ENCODE measurements at places on chromosomes 12 and 14.

DNA sequence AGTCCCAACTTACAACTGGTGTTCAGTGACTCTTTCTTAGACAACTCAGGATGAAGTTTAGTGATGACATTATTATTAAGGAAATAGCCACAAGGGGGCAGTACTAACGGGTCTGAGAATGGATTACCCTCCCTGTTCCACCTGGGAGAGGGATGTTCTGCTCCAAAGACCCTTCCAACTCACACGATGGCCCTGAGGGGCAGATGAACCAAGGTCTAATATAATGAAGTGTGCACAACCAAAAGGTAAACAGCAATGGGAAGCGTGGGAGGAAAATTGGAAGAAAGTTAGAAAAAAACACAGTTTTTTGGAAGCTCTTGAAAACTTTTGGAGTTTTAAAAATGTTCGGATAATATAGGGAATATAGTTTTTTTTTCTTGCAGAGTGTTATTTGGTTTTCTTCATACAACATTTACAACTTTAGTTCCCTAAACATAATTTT lies 24.0 kb downstream of the FGF6 start:
- peaks cover 8% of the 10 kb centered on the region for H3K4me1 ChIP-seq
- no peak overlapping the region for H3K4me3 ChIP-seq
- DNase-seq, result no peak
- no peaks in the 10 kb centered on the region for H3K36me3 ChIP-seq

GRCh38 chr12:103676893-103677292 lies 89.8 kb downstream of the STAB2 start:
- no peak overlapping the region for H3K27ac ChIP-seq
- no peak for DNase-seq
- H3K4me3 ChIP-seq, result no peak overlapping the region
- H3K4me1 ChIP-seq, result no peaks in the 10 kb centered on the region
- H3K36me3 ChIP-seq, result no peaks in the 10 kb centered on the region
- no peaks in the 10 kb centered on the region for H3K27me3 ChIP-seq

- no peak overlapping the region for H3K27ac ChIP-seq
- no peak for DNase-seq
- H3K4me1 ChIP-seq, result no peaks in the 10 kb centered on the region
- peaks cover 14% of the 10 kb centered on the region for H3K27me3 ChIP-seq
- no peaks in the 10 kb centered on the region for H3K36me3 ChIP-seq
- H3K4me3 ChIP-seq, result no peak overlapping the region
These were observed 14.0 kb upstream of the BHLHE41 start for GRCh38 chr12:26138860-26139259.

- no peak overlapping the region for H3K4me3 ChIP-seq
- no peaks in the 10 kb centered on the region for H3K27me3 ChIP-seq
- no peak for DNase-seq
- no peak overlapping the region for H3K27ac ChIP-seq
- H3K4me1 ChIP-seq, result peaks cover 47% of the 10 kb centered on the region
These were observed 40.6 kb downstream of the ATF7 start for GRCh38 chr12:53585448-53586125.

DNA sequence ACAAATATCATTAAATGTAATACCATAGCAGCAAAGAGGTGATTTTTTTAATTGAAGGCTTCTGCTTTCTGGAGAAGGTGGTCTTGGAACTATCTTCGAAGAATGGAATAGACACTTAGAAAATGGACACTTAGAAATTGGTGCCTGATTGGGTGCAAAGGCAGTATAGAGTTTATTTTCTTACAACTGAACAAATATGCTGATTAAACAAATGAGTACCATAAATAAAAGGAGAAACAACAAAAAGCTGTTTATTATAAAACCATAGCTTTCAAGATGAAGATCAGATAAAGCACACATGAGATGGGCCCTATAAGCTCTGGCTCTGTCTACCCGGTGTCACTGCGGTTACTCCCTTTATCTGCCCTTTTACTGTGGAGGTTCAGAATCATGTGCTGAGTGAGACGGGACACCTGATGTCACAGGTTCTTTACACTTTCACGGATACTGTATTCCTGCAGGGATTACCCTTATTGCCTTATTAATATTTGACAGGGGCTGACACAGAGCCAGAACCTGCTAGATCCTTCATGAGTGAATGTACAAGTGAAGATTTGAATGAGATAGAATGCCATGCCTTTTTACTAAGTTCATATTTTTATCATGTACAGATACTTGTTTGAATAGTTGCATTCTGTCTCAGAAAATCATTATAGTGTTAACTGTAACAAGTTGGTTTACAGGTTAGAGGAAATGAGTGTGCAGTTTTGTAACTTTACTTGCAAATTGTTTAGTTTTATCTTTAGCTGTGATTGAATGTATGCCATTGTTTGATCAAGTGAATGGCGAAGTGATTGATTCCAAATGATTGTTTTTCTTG lies 477.5 kb upstream of the RGS6 start:
- H3K36me3 ChIP-seq, result peaks cover 28% of the 10 kb centered on the region
- DNase-seq, result no peak
- no peak overlapping the region for H3K27ac ChIP-seq

DNA sequence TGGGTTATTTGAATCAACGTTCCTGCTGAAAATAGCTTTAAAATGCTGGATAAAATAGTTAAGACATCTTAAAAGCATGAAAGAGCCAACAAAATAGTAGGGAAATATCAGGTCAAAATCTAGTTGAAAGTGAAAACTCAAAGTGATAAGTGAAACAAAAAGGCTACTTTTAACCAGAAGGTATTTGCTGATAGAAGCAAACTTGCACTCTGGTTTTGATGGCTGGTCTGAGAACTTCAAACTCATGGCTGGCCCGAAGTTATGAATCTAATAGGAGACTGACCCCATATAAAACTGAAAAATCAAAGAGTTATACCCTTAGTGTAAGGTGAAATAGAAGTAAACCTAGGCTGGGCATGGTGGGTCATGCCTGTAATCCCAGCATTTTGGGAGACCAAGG lies 66.3 kb upstream of the HOXC13 start:
- no peaks in the 10 kb centered on the region for H3K36me3 ChIP-seq
- no peak overlapping the region for H3K27ac ChIP-seq
- no peak overlapping the region for H3K4me3 ChIP-seq

DNA sequence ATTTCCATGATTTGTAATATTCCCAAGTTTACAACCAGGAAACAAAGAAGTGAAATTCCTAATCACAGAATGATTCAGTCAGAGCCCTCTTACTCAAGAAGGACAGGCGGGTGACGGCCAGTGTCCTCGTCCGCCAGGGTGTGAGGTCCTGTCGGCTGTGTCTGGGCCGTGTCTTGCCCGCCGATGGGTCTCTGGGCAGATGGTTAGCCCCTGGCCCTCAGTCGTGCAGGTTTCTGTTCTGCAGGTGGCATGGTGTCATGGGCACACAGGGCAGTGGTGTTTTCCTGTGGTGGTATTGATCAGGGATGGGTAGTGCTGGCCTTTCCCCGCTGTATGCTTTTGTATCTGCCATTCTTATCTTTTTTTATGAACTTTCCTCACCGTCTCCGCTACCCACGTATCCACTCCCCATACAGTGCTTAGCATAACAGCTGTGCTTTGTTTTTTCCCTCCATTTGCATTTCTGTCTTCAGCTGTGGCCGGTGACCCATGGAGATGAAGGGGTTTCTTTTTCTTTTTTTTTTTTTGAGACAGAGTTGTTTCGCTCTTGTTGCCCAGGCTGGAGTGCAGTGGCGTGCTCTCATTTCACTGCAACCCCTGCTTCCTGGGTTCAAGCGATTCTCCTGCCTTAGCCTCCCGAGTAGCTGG lies 100.7 kb downstream of the TSPAN9 start:
- H3K4me3 ChIP-seq, result no peak overlapping the region
- no peak overlapping the region for H3K27ac ChIP-seq
- no peaks in the 10 kb centered on the region for H3K36me3 ChIP-seq
- H3K4me1 ChIP-seq, result peaks cover 1% of the 10 kb centered on the region
- DNase-seq, result no peak

GRCh38 chr12:84877340-84877739 lies 35.3 kb downstream of the SLC6A15 start:
- H3K27ac ChIP-seq, result no peak overlapping the region
- H3K36me3 ChIP-seq, result no peaks in the 10 kb centered on the region
- DNase-seq, result no peak
- H3K27me3 ChIP-seq, result no peaks in the 10 kb centered on the region
- H3K4me3 ChIP-seq, result no peak overlapping the region

DNA sequence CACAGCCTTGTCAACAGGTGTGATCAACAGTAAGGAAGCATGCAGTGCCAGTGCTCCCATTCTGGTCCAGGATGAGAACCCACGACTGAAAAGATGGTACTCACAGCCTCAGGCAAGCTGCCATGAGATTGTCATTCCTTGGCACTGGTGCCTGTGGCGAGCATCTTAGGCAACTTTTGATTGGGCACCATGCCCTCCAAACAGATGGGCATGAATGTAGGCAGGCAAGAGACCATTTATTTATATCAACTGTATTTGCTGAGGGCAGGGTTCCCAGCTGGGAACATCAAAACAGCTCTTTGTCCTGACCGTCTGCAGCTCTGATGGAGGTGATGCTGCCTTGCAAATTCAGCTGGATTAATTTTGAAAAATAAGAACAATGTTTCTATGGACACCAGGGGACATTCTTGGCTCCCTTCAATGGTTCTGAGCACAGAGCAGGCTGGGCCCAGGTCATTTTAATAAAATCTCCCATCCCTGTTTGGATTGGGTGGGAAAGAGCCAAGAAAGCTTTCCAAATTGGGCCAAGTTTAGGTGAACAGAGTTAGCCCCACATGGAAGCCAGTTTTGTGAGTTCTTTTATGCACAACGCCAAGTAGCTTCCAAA lies 522.5 kb downstream of the RMST start:
- no peak overlapping the region for H3K27ac ChIP-seq
- H3K4me3 ChIP-seq, result no peak overlapping the region
- no peak for DNase-seq
- no peaks in the 10 kb centered on the region for H3K4me1 ChIP-seq
- H3K27me3 ChIP-seq, result no peaks in the 10 kb centered on the region

DNA sequence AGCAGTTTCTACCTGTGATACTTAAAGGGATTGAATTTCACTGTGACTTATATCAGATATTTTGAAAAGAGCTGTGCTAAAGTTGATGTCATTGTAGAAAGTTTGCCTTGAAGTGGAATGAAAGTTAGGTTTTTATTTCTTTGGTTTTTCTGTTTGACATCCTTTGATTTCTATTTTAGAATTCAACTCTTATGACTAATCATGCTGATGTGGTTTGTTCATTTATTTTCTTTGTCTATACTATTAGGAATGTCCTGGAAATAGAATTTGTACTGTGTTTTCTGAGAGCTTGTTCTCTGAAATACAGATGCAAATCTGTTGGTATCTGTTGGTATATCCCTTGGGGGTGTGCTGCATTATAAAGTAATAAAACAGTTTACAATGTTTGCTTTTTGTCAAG lies 3.3 kb downstream of the CNOT2 start:
- peaks cover 44% of the 10 kb centered on the region for H3K36me3 ChIP-seq
- no peak overlapping the region for H3K27ac ChIP-seq
- H3K27me3 ChIP-seq, result no peaks in the 10 kb centered on the region
- peaks cover 50% of the 10 kb centered on the region for H3K4me1 ChIP-seq
- DNase-seq, result no peak

GRCh38 chr14:63228217-63228616 lies 24.0 kb downstream of the RHOJ start:
- H3K27me3 ChIP-seq, result no peaks in the 10 kb centered on the region
- no peaks in the 10 kb centered on the region for H3K36me3 ChIP-seq
- H3K27ac ChIP-seq, result no peak overlapping the region
- H3K4me3 ChIP-seq, result no peak overlapping the region

DNA sequence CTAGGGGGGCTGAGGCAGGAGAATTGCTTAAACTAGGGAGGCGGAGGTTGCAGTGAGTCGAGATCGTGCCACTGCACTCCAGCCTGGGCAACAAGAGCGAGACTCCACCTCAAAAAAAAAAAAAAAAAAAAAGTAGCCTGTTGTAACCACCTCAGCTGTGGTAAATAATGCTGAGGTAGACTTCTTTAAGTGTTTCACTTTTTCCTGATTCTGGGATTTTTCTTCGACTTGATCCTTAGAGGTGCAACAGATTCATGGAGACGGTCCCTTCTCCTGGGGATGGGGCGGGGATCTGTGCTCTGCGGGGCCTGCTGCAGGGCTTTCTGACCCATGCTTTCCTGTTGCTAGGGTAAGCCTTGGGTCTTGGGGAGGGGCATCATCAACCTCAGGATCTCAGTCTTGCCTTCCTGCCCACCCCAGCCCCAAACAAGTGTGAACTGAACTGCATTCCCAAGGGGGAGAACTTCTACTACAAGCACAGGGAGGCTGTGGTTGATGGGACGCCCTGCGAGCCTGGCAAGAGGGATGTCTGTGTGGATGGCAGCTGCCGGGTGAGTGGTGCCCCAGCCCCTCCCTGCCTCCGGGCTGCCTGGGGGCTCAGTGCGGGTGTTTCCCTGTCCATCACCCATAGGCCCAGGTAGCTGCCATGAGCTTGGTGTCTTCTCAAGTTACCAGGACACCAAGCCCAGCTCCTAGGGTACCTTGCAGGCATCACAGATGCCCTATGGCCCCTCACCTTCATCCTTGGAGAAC lies 12.4 kb downstream of the PAPLN start:
- H3K27me3 ChIP-seq, result peaks cover 16% of the 10 kb centered on the region
- peaks cover 23% of the 10 kb centered on the region for H3K4me1 ChIP-seq
- H3K27ac ChIP-seq, result no peak overlapping the region
- no peak for DNase-seq

- H3K4me1 ChIP-seq, result no peaks in the 10 kb centered on the region
- peaks cover 9% of the 10 kb centered on the region for H3K27me3 ChIP-seq
- H3K27ac ChIP-seq, result no peak overlapping the region
- no peak overlapping the region for H3K4me3 ChIP-seq
These were observed 88.5 kb upstream of the NCOR2 start for GRCh38 chr12:124655698-124656516.

DNA sequence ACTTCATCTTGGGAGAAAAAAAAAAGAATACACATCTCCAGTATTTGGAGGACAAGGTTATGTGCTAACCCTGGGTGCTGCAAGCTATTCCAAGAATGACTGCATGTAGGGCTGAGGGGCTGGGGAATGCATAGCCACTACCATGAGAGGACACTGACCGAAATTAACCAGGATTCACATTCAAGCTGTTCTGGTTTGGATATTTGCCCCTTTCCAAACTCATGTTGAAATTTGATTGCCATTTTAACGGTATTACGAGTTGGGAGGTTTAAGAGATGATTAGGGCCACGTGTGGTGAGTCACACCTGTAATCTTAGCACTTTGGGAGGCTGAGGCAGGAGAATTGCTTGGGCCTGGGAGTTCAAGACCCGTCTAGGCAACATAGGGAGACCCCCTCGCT lies 18.5 kb upstream of the MARK3 start:
- H3K27me3 ChIP-seq, result peaks cover 5% of the 10 kb centered on the region
- DNase-seq, result no peak

GRCh38 chr14:103130965-103131364 lies 7.7 kb downstream of the TNFAIP2 start:
- H3K27me3 ChIP-seq, result no peaks in the 10 kb centered on the region
- no peaks in the 10 kb centered on the region for H3K4me1 ChIP-seq
- no peaks in the 10 kb centered on the region for H3K36me3 ChIP-seq
- no peak overlapping the region for H3K4me3 ChIP-seq
- DNase-seq, result no peak

DNA sequence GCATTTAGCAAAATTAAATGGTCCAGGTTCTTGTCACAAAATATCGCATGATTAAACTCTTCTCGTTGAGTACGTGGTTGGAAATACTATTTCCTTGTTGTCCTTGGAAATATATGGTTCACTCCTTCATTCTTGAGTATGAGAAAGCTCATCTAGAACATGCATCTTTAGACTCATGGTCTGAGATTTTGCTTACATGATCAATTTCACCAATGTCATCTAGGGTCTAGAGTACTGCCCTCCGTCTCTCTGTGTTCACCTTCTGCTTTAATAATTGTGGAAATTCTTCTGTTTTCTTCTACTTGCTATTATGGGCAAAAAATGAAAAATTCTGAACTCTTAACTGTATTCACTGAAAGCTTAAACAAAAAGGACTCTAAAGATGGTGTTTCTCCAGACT lies 25.9 kb downstream of the MBIP start:
- H3K36me3 ChIP-seq, result peaks cover 26% of the 10 kb centered on the region
- no peaks in the 10 kb centered on the region for H3K4me1 ChIP-seq
- H3K27ac ChIP-seq, result no peak overlapping the region
- H3K4me3 ChIP-seq, result no peak overlapping the region
- no peak for DNase-seq

Data from activated T-helper 2 cell treated with anti-CD3 and anti-CD28 coated beads, Interferon-gamma antibody, Interleukin-2, Interleukin-4, amounts not matched to agents 10 μg/mL and 5 μg/mL and 100 μg/mL, durations not matched to agents 14 hours and 24 hours and 36 hours (primary cell).